ENCODE measurements at places on chromosomes 1 and 21.

DNA sequence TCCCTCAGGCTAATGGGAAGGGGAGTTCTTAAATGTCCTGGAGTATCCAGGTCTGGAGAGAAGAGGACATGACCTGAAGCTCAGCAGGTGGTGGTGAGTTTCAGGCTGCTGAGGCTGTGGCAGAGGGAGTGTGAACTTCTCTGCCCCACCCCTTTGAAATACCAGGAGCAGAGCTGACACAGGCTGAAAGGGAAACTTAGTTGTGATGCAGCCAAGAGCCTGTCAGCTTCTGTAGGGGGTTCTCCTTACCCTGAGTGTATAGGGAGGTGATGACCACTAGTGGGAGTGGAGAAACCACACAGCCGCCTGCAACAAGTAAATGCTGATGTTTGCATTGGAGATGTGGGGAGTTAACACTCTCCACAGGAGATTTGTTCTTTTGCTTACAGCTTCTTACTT is 152.3 kb downstream of the FCRL5 start:
- no peak for DNase-seq

GRCh38 chr1:112143871-112144441 is 154.5 kb upstream of the KCND3 start:
- no peak for DNase-seq

- no peak for DNase-seq
Measured at GRCh38 chr1:236172041-236172579, 29.8 kb downstream of the GPR137B start.

GRCh38 chr1:227939791-227940771 is 7.7 kb downstream of the WNT9A start:
- no peak for DNase-seq

- DNase-seq = no peak
Measured at GRCh38 chr21:29295066-29295650, 3.6 kb upstream of the BACH1 start.

GRCh38 chr1:55378582-55378981 is 163.4 kb upstream of the USP24 start:
- DNase-seq = no peak

- DNase-seq = no peak
Measured at GRCh38 chr1:206579747-206580437, 32.4 kb downstream of the EIF2D start.

- no peak for DNase-seq
Measured at GRCh38 chr1:202282025-202282371, 59.7 kb downstream of the UBE2T start.

DNA sequence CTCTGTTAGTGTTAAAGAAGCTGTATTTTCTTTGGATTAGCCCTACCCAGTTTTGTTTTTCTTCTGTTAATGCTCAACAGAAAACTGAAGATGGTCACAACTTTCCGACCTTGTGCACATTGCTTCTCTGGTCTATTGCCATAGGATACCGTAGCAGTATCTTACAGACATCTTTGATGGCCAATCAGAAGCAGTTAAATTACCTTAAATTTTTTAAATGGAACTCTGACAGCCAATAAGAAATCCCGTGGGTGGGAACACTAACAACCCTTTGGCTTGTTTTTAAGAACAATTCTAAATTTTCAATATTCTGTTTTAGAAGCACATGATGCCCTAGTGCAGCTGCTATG is 17.2 kb downstream of the NFYC start:
- DNase-seq = peak; percentile 76

- DNase-seq = no peak
Measured at GRCh38 chr1:234342774-234343173, 30.5 kb upstream of the COA6 start.

- DNase-seq = no peak
Measured at GRCh38 chr1:217527151-217527550, 103.7 kb downstream of the GPATCH2 start.

DNA sequence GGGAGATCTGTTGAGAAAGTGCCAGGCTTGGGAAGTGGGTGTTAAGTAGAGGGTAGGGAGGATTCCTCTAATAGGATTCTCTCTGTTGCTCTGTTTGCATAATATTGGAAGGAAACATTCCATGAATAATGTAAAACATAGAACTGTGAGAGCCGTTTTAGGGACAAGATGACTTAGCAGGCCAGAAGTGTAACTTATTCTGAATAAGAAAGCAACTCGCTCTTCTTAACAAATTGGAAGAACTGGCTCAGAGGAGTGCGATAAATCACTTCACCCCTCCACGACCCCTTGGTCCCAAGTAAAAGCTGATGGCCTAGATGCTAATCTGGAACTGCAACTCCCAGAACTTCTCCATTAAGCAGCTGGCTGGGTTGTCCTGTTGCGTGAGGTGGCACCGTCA is 19.1 kb downstream of the SIM2 start:
- no peak for DNase-seq
